ENCODE measurements at places on chromosomes 1 and 21. TPM values are rescaled to one million over a fixed set of nuclear protein-coding genes. Genes with fewer than 3 reads are reported as not detected.

BPNT1 gene
- 14.4 TPM for total RNA-seq

GRHL3 gene
- total RNA-seq = 1.5 TPM

GRCh38 chr1:3857791-3858129, 484 bp downstream of the DFFB start:
- DNase-seq = no peak

DNA sequence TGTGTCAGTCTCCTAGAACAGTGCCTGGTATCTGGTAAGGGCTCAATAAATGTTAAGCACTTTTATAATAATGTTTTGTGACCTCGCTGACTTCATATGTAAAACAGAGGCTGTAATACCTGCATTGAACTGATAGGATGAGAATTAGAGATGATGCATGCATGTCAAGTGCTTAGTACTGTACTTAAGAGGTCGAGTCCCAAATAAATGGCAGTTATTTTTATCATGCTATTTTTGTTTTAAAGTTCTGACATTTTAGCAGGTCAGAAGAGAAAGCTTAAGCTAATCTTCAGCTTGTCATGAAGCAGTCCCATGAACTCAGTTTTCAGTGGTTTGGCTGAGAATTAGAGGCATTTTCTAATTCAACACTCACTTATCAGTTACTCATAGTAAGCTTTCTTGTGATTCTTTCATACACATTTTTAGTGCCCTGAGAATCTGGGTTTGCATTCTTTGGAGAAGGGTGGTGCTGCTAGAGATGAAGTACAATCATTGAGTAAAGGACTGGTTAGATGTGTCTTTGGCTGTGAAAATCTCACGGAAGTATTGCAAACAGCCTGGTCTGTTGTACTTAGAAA, 75.7 kb upstream of the RAVER2 start:
- no peak for DNase-seq

Data from WTC11 (cell line).